H1 (cell line): ENCODE measurements at places on chromosomes 2 and 18. TPM values are rescaled to one million over a fixed set of nuclear protein-coding genes. Genes with fewer than 3 reads are reported as not detected.

DNA sequence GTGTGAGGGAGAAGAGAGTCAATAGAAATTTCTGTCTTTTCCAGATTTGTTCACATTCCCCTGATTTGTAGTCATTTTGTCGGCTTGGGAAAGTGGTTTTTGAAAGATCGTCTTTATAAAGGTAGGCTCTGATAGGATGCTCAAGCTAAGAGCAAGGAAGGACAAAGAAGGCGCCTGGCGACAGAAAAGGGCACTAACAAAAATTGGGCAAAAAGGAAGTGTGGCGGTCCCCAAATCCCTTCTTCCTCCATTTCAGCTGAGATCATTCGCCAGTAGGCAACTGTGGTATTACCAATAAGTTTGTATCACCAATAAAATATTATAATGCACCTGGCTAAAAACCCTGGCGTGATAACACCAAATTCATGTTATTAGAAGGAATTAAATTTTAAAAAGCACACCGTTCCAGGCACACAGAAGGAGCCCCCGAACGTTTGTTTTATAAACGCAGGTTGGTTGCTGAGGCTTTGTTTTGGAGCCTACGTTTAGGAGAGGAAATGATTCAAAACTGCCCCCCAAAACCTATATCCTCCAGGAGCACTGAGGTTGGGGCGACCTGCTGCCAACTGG lies 756 bp upstream of the PTPN4 start:
- DNase-seq, result no peak

GRCh38 chr2:234139755-234140154 lies 89.3 kb downstream of the SPP2 start:
- DNase-seq, result no peak

DNA sequence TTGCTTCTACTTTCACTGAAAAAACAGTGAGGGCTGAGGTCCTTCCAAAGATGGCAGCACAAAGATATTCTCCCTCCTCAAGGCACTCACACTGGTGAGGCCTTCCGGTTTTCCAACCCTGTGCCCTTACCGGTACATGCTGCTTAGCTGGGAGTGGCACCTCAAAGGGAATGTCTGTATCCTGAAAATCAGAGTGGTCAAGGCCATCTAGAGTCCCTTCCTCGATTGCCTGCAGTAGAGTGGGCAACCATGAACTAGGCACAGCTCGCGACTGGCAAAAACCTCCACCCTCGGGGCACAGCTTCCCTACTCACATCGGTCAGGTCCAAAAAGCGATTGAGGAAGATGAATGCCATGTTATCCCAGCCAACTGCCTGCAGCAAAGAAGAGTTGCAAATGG lies 3.4 kb downstream of the KRTCAP3 start:
- DNase-seq, result no peak

DNA sequence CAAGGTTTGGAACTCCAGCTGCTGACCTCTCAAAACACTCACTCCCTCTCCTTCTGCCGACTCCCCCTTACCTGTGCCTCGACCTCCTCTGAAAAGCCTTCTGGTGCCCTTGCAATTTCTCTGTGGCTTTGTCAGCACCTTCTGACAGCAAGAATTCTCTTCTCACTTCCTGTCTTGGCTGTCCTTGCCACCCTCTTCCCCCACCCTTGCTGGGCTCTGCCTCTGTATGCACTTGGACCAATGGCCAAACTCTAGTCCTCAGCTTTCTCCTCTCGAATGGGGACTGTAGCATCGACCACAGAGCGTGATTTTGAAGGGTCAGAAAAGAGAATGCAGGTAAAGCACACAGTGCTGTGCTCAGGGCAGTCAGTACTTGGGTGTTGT lies 99.0 kb downstream of the HS1BP3 start:
- DNase-seq, result no peak

- no peak for DNase-seq
Observed at GRCh38 chr2:199471443-199472057, 13.8 kb upstream of the SATB2 start.

DNA sequence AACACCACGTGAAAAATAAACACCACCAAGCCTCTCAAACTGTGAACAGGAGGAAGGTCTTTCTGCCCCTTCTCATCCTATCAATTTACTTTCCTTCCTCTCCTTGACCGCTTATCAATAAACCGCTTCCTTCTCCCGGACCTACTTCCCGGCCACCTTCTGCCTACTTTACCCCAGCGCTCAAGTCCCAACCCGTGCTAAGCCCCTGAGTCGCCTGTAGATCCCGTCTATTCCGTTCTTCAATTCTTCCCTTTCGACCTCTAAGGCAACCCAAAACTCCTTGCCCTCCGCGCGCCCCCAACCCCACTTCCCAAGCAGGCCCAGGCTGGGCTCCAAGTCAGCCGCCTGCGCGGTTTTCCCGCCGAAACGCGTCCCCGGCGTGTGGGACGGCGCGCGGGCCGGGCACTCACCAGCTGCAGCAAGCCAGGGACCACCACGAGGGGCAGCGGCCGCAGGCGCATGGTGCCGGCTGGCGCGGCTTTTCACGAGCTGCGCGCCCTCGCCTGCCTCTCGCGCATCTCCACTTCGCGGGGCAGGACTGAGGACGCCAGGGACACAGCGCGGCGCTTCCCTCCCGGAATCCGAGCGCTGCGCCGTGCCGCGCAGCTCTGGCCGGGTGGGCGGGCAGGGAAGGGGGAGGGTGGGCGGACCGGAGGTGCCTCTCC lies at the start of gene NXPH2:
TSS of gene NXPH2 (minus strand) at position 610 of the 665 bp plus-strand sequence. CDS start at position 461, 149 bp downstream.
- DNase-seq, result no peak

- DNase-seq, result peak; percentile 88
Observed at GRCh38 chr2:231648579-231649174, 56.0 kb downstream of the TEX44 start.

DNA sequence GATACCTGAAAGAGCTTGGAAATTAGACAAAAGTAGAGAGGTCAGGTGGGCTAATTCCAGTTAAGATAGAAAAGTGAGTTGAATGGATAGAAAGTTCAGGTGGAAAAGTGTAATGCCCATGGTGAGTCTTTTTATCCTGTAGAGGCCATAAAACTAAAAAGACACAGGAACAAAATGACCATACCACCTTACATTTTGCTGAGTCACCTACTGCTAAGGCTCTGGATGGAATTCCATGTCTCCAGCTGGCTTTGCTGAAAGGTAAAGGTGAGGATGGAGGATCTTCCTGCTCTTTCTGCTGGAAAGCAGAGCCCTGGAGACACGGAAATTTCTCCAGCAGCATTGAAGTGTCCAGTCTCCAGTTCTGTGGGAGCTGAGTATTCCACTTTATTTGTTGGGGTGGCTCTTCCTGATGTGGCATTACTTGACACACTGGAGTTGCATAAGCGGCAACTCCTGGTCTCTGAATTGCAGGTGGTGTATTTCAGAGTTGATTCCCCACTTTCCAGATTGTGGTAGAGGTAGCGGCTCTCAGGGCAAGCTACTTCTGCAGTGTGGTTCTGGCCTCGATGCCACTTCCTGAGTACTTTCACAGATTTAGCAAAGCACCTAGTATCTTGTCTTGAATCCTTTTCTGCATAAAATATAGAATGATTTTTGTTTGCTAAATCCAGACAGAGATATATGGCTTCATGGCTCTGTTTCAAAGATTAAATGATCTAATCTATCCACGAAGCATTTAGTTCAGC lies 10.7 kb downstream of the IL1RL2 start:
- DNase-seq, result no peak

GRCh38 chr2:175432021-175432420 lies 250.5 kb upstream of the ATP5MC3 start:
- no peak for DNase-seq

DNA sequence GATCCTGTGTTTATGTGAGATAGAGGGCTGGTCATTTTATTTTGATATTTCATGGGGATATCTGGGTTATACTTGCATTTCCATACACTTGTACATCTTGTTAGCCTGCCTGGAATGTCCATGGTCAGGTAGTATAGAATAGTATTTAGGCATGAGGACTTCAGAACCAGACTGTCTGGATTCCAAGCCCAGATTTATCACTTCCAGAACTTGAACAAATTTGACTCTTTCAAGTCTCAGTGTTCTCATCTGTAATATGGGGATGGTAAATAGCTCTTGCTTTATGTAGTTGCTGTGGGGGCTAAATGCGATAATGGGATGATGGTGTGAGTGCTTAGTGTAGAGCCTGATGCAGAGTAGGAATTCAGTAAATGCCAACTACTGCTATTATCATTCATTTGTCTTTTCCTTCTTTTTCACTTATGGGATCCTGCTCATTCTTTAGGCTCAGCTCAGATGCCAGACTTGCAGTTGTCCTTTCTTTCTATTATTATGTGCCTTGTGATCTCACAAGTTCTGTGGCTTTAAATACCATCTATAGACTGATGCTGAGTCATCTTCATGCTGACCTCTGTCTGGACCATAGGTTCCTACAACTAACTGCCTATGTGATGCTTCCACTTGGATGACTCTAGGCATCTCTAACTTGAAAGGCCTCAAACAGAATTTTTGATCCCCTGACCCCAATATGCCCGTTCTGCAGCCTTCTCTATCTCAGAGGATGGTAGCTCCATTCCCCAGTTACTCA lies 67.4 kb downstream of the POLE4 start:
- DNase-seq, result no peak

DNA sequence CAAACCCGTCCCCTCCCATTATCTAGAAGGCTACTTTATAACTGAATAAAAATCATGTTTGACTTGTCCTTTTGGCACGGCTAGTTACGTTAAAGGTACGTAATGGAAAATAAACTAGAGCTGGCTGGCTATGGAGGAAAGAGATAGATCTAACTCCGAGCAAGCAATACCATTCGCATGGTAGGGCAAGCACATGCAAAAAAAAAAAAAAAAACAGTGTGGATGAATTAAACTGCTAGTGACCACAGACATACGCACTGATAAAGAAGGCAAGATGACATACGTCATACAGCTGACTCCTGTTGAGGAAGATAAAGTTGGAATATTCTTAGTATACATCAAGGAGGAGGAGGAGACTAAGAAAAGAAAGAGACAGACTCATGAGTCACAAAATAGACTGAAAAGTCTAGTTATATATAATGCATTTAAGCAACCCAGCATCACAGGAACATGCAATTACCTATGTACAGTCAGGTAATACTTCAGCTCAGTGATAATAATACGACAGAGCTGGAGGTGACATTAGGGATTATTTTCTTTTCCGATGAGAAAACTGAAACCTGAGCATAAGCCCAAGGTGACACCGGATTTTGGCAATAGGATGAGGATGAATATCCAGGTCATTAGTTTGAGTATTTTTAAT lies 37.9 kb upstream of the NARS1 start:
- DNase-seq, result no peak

- no peak for DNase-seq
Observed at GRCh38 chr2:129661935-129662334, 317.5 kb upstream of the RAB6C start.

Gene ZNF892
- 10.7 and 10.8 TPM in 2 replicates for total RNA-seq

Gene STPG4
- total RNA-seq, result 0.27 and 0.28 TPM in 2 replicates
